CD4-positive, alpha-beta memory T cell (primary cell): ENCODE measurements at places on chromosomes 12 and 14. TPM values are rescaled to one million over a fixed set of nuclear protein-coding genes. Genes with fewer than 3 reads are reported as not detected.

DNA sequence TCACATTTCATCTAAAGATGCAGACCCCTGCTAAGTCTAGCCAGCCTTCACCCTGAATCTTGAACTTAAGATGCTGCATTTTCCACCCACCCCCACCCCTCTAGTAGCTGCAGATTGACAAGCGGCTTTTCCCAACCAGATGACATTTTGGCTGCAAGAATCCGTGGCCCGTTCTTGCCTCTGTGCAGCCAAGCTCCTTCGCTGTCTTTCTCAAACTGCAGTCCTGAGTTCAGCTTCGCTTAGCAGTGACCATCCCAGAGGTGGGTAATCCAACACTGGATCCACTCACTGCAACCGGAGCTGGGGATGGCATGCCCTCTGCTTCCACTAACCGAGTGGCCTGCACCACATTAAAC, 765 bp upstream of the NFYB start:
- no peak for DNase-seq

DNA sequence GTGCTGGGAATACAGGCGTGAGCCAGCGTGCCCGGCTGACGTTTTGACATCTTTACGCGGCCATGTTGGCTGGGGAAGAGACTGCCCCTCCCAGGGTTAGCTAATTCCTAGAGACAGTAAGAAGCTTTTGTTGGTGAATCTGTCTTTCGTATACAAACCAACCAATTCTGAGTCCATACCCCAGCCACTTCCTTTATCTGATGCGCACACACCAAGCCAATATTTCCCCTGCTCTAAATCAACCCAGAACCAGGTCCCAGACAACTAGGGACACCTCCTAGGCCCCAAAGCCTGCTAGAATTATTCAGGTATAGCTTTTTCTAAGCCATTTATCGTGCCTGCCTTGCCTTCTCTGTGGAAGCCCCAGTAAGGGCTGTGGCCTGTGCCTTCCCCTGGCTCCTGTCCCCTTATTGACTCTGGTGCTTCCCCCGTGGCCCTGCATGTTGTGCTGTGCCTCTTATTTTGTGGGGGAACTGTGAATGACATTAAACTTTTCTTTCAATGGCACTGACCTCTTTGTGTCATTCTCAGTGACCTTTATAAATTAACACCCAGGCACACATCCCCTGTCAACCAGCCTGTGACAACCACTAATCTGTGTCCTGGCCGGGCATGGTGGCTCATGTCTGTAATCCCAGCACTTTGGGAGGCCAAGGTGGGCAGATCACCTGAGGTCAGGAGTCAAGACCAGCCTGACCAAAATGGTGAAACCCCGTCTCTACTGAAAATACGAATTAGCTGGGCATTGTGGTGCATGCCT, 10.7 kb upstream of the EVL start:
- no peak for DNase-seq

DNA sequence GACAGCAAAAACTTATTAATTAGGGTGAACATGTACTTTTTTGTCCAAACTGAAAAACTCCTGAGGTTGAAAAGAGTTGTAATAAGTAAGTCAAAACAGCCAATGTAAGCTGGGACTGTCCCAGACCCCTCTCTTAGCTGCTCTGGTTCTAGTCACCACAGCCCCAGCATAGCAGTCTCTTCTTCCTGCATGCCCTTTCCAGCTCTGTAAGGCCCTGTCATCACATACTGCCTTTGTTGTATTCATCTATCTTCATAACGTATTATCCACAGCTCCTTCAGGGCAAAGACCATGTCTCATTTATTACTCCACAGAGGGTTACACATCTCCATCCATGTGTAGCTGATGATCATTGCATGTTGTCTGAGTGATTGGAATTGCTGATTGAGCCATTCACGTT, 56.5 kb downstream of the UTP20 start:
- DNase-seq, result no peak

RPS6KA5 gene
- 44.7 TPM for total RNA-seq

GRCh38 chr14:60002819-60003492, 83.0 kb downstream of the LRRC9 start:
- no peak for DNase-seq

DNA sequence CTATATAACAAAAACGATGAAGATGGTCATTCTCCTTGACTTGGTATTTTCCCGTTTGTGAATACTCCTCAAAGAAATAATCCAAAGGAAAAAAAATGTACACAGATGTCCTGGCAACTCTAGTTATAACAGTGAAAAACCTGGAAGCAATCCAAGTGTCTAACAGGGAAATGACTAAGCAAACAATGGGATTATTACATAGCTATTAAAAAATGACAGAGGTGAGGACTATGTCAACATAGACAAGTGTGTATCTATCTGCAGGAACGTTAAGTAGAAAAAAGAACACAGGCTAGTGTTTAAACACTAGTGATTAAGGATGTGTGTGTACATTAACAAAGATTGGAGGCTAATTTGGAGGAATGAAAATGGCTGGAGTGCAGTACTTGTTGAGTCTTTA, 5.9 kb upstream of the APOLD1 start:
- no peak for DNase-seq

TSPAN19 gene
- total RNA-seq, result not detected
